ENCODE measurements at places on chromosomes 3 and 15. TPM values are rescaled to one million over a fixed set of nuclear protein-coding genes. Genes with fewer than 3 reads are reported as not detected.
A peak's percentile ranks its signal among the peaks of the same experiment; 100 is the strongest.

DNA sequence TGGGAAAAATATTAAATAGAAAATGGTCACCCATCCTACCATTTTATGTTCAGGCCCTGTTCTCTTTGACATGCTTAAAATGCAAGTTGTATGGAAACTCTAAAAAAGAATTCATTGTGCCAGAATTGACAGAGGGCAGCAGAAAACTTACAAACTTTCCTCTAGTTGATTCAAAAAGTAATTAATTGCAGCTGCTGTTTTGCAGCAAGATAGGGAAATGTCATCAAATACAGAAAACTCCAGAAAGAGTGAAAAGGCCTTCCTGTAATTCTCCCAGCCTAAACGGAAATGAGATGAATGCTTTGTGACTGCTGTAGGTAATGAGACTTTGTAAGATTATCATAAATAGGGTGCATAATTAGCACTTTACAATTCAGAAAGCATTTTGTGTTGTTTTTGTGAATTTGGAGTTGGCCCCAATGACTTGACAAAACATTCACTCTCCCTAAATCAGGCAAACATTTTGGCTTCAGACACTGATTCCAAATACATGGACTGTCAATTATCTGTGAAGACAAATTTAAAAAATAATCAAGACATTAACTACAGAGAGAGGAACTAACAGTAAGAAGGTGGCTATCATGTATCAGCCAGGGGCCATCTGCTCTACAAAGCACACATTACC is 861.8 kb downstream of the SQOR start:
- no peaks in the 10 kb centered on the region for H3K4me1 ChIP-seq
- H3K4me3 ChIP-seq: no peak overlapping the region
- no peaks in the 10 kb centered on the region for H3K27me3 ChIP-seq
- H3K36me3 ChIP-seq: no peaks in the 10 kb centered on the region

DNA sequence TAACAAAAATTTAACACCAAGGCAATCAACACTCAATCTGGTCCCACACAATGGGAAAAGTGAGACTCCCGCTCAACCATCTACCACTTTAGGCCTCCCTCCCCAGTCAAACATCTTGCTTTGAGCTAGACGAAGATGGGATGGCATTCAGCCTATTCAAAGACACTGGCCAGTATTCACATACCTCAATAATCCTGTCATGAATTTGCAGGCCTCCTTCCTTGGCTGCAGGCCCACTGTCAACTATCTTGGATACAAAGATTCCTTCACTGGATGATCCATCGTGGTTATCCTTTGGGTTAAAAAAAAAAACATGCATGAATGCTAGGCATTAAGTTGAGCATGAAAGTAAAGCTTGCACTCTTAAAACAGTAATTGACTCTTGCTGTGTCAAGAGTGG is 22.6 kb downstream of the PDZRN3 start:
- H3K36me3 ChIP-seq: no peaks in the 10 kb centered on the region
- no peak overlapping the region for H3K4me3 ChIP-seq
- no peaks in the 10 kb centered on the region for H3K4me1 ChIP-seq

DNA sequence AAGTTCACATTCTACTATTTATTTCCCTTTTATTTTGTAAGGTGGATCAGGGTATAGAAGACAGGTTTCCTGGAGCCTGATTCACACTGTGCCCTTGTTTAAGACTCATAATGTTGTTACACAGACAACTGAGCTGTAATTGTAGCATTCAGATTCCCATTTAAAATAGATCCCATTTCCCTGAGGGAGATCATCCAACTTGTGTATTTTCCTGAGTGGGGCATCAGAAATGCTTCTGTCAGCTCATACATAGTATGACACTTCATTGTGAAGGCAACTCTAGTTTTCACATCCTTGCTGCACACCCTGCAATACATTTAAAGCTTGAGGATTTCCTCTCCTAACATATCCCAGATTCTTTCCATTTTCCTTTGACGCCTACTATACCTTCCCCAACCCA is 659.7 kb downstream of the GRM7 start:
- no peaks in the 10 kb centered on the region for H3K27me3 ChIP-seq
- H3K4me3 ChIP-seq: no peak overlapping the region
- no peaks in the 10 kb centered on the region for H3K4me1 ChIP-seq
- no peaks in the 10 kb centered on the region for H3K36me3 ChIP-seq

GRCh38 chr3:143972505-143973258 is 1.1 kb downstream of the DIPK2A start:
- H3K27me3 ChIP-seq: no peaks in the 10 kb centered on the region
- H3K4me3 ChIP-seq: peak overlapping the region; percentile 45
- no peaks in the 10 kb centered on the region for H3K36me3 ChIP-seq
- H3K4me1 ChIP-seq: peaks cover 51% of the 10 kb centered on the region

GRCh38 chr3:143551761-143552160 is 296.5 kb downstream of the SLC9A9 start:
- no peak overlapping the region for H3K4me3 ChIP-seq
- no peak overlapping the region for H3K27ac ChIP-seq
- no peaks in the 10 kb centered on the region for H3K36me3 ChIP-seq
- no peaks in the 10 kb centered on the region for H3K4me1 ChIP-seq

GRCh38 chr3:153978006-153978405 is 143.2 kb upstream of the ARHGEF26 start:
- no peak for DNase-seq
- no peak overlapping the region for H3K27ac ChIP-seq
- H3K27me3 ChIP-seq: no peaks in the 10 kb centered on the region
- H3K4me3 ChIP-seq: no peak overlapping the region
- no peaks in the 10 kb centered on the region for H3K4me1 ChIP-seq

DNA sequence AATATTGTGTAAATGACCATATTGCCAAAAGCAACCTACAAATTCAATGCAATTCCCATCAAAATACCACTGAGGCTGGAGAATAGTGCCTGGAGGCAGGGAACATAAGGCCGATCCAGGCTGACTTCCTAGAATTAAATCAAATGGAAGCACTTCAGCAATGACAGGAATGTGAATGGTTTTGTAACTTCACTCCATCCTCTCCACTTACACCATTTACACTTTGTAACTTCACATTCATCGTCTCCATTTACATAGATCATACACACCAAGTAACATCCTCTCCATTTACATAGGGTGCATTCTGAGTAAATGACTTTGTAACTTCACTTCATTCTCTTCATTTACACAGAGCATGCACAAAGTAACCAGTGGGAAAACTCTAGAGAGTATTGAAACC is 11.6 kb downstream of the STRIT1 start:
- H3K36me3 ChIP-seq: no peaks in the 10 kb centered on the region
- no peak overlapping the region for H3K4me3 ChIP-seq
- no peaks in the 10 kb centered on the region for H3K27me3 ChIP-seq
- no peak overlapping the region for H3K27ac ChIP-seq
- DNase-seq: no peak
- H3K4me1 ChIP-seq: no peaks in the 10 kb centered on the region

- no peak overlapping the region for H3K27ac ChIP-seq
- no peak for DNase-seq
Measured at GRCh38 chr15:31498329-31498728, 171.7 kb downstream of the KLF13 start.

- H3K4me1 ChIP-seq: peaks cover 57% of the 10 kb centered on the region
- H3K4me3 ChIP-seq: no peak overlapping the region
- no peaks in the 10 kb centered on the region for H3K36me3 ChIP-seq
- DNase-seq: peak; percentile 63
- H3K27ac ChIP-seq: peak overlapping the region; percentile 56
- no peaks in the 10 kb centered on the region for H3K27me3 ChIP-seq
Measured at GRCh38 chr3:101521211-101521701, 8.2 kb upstream of the SENP7 start.

FAM131A gene
- 9.0 TPM for total RNA-seq

ABHD2 gene
- total RNA-seq: 68.9 TPM

All from CD4-positive, alpha-beta memory T cell (primary cell).